HT-29 (cell line): ENCODE measurements at places on chromosomes 6 and 20. TPM values are rescaled to one million over a fixed set of nuclear protein-coding genes. Genes with fewer than 3 reads are reported as not detected.

The CCHCR1 gene
- 30.8 and 38.0 TPM in 2 replicates for total RNA-seq

The SLC35B3 gene
- total RNA-seq = 4.4 and 5.1 TPM in 2 replicates

The C20orf144 gene
- total RNA-seq = 0.15 TPM in 1 of 2 replicates, not detected in the other

The ZNFX1 gene
- total RNA-seq = 26.3 and 30.5 TPM in 2 replicates

The MDFI gene
- total RNA-seq = 0.36 and 1.5 TPM in 2 replicates

The MYL9 gene
- 0.76 TPM in 1 of 2 replicates, not detected in the other for total RNA-seq

The FAM217A gene
- total RNA-seq = not detected in 2 replicates

The CCN2 gene
- total RNA-seq = 29.2 and 32.8 TPM in 2 replicates

The TFAP2C gene
- total RNA-seq = 0.16 TPM in 1 of 2 replicates, not detected in the other

The FAM50B gene
- total RNA-seq = not detected in 2 replicates

The ARFGEF3 gene
- 8.7 and 10.0 TPM in 2 replicates for total RNA-seq

The SLC35D3 gene
- total RNA-seq = 0.05 and 0.66 TPM in 2 replicates

The FAM209B gene
- total RNA-seq = not detected in 2 replicates

The OR5V1 gene
- not detected in 2 replicates for total RNA-seq
